Right hindlimb (tissue), 1 donor: ENCODE measurements at places on chromosomes 16 and 17.

DNA sequence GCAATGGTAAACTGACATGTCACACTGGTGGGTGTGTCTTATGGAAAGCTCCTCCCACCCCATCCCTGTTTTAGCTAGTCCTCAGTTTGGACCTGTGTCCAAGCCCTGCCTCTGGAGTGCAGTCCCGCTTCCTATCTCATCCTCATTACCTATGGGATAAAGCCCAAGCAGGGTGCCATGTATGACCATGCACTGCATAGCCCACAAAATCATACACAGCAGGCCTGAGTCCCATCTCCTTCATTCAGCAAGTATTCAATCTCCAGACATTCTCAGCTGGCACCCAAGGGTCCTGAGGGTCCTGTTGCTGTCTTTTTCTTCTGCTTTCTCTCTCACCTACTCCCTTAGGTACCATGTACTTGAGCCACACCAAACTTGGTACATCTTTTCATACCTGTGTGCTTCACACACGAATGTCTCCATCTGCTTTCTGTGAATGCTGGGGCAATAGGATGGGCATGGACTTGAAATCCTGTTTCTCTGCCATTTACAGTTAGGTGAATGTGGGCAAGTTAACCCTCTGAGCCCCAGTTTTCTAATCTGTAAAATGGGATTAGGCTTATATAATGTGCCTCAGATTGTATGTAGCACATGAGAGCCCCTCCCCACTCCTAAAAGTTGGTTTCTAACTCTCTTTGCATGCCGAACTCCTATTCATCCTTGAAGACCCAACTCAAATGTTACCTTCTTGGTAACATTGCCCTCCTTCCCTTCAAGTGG lies 28.5 kb downstream of the TNS4 start:
- no peak for DNase-seq

DNA sequence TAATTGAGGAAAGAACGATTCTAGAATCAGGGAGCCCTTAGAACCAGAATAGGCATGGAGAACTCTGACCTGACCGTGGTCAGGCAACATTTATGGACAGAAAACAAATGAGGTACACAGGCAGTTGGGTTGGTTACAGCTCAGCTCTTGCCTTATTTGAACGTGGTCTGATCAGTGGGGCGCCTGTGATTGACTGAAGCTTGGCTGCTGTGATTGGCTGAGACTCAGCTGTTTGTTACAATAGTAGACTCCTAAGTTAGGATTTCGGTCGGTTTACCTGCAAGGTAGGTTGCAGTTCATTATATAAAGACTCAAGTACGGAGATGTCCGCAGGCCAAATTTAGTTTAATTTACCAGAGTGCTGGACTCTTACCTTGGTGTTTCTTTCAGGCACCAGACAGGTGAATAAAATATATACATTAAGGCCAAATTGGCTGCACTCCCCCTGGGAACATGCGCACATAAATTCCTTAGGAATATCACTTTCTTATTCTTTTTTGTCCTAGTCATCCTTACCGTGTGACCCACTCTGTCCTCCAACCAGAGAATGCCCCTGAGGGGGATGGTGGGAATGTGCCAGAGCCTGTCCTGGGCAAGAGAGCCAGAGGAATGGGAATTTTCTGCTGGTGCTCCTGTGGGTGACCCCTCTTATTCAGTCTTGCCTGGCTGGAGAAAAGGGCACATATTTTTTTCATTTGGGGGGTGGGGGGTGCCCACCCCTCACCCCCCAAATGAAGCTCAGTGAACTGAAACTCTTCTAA lies 7.5 kb upstream of the CSNK2A2 start:
- DNase-seq, result no peak

DNA sequence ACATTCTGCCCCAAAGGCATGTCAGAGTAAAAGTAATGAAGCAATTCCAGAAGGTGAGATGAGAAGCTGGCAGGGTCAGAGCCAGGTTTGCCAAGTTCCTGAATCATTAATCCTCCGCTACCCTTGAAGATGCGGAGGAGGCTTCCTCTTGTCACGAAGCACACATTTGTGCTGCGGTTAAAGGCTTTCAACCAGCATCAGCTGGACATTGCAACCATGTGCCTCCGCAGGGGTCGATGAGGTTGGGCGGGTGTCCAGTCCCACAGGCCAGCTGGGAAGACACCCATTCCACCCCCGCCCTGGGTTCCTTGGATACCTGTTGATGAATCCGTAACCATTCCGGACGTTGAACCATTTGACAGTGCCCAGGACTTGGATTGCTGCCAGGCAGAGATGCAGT lies 1.3 kb downstream of the YBX2 start:
- DNase-seq, result no peak

DNA sequence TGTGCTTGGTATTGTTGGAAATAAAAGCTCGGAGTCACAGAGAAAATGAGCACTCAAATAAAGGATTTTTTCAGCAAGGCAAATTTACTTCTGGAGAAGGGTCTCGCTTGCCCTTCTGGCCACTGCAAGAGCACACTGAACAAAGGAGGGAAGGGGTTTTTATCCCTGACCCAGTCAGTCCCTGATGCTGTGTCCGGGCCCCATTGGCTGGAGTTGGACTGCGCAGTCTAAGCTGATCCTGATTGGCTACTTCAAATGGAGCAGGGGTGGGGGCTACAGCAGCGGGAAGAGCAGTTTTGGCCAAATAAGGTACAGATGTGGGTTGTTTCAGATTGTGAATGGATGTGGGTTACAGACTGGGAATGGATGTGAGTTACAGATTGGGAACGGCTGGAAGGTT lies 4.3 kb upstream of the NLRP1 start:
- DNase-seq, result no peak

DNA sequence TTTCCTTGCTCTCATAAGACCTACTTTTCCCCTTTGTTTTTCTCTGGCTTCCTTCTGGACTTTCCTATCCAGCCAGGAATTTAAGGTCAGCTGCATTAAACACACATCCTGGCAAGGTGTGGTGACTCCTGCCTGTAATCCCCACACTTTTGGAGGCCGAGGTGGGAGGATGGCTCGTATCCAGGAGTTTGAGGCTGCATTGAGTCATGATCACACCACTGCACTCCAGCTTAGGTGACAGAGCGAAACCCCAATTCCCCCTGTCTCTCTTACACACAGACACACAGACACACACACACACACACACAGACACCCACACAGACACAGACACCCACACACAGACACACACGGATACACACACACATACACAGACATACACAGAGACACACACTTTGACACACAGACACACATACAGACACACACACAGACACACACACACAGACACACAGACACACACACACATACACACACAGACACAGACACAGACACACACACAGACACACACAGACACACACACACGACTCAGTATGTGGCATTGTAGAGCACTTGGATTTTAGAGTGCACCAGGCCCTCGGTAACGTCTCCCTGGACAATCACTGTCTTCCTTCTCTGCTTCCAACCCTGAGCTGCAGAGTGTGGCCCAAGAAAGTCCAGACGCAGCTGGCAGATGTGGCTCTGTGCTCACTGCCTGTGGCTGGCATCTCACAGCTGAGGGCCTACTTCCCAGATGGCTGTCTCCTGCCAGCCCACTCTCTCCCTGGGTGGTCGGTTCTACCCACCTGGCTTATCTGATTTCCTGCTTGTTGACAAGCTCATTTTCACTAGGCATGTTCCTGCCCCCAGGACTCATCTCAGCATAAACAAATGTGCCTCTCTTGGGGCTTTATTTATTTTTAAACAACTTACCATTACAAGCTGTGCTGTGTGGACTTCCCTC lies 39.0 kb downstream of the NLRP1 start:
- peak; percentile 45 for DNase-seq

- no peak for DNase-seq
Measured at GRCh38 chr17:36594626-36595401, 3.1 kb downstream of the DHRS11 start.

DNA sequence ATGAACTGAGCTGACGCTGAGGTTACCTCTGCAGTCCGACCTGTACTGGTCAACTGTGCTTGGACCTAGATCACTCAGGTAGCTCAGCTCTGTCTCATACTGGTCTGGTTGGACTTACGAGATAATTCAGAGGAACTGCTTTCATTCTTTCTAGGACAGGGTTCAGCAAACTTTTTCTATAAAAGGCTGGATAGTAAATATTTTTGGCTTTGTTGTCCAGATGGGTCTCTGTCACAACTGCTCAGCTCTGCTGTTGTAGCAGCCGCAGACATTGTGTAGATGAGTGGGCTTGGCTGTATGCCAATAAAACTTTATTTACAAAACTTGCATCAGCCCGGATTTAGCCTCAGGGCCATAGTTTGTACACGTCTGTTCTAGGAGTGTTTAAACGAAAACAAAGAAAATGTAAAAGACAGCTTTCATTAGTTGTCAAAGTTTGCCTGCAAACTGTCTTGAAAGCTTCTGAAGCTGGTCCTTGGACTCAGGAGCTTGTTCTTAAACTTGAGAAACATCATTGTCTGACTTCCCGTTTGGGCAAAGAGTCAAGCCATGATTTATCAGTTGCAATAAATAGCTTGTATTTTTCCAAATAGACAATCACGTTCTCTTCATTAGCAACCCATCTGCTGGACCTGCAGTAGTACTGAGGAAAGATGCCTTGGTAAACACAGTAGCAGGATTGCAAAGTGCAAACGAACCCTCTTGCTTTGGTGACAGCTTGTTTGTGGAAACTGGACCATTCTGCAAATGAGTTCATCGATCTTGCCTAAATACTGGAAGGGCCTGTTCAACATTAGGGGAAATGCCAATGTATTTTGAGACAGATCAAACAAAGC lies 253.4 kb downstream of the SNX29 start:
- no peak for DNase-seq

GRCh38 chr17:1563786-1564613 lies 1.4 kb upstream of the PITPNA start:
- DNase-seq, result no peak

GRCh38 chr17:16352667-16353316 lies 477 bp downstream of the CENPV start:
- DNase-seq, result peak; percentile 57

GRCh38 chr17:46182961-46183360 lies 10.3 kb downstream of the KANSL1 start:
- no peak for DNase-seq

DNA sequence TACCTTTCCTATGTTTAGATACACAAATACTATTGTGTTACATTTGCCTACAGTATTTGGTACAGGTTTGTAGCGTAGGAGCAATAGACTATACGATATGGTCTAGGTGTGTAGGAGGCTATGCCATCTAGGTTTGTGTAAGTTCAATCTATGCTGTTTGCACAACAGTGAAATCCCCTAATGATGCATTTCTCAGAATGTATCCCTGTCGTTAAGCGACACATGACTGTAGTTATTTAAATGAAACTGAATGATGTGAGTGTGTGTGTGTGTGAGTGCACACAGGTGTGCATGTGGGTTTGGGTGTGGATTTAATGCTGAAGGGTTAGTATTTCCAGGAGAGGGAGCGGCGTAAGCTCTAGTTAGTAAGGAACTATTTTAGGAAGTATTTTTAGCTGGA lies 34.6 kb upstream of the SMIM36 start:
- DNase-seq, result no peak

DNA sequence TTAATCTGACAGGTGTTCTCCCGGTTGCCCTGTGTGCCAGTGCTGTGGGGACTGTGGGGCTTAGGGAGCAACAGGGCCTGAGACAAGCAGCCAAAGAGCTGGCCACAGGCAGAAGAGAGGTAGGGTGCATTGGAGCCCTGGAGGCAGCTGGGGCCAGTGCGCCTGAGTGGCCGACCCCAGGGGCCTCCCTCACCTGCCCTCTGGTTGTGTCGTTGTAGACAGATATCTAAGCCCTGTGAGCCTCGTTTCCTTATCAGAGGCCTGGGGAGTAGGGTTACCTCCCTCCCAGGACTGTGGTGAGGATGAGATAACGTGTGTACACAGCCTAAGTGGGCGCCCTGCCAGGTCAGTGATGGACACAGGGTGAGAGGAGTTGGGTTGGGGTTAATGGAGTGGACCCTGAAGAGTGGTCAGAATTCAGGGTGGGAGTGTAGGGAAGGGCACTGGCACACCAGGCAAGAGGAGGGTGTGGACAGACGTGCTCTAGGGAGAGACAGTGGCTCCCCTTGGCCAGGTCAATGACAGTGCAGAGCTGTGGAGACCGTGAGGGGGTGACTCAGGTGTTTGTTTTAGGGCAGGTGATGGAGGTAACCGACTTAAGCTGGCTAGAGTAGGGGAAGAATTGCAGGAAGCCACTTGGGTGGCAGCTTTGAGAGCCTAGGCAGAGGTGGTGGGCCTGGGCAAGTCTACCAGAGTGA lies 3.4 kb downstream of the NARF start:
- no peak for DNase-seq

GRCh38 chr16:73997340-73997711 lies 299.3 kb upstream of the PSMD7 start:
- no peak for DNase-seq

GRCh38 chr16:1291576-1291974 lies 17.9 kb upstream of the UBE2I start:
- no peak for DNase-seq

DNA sequence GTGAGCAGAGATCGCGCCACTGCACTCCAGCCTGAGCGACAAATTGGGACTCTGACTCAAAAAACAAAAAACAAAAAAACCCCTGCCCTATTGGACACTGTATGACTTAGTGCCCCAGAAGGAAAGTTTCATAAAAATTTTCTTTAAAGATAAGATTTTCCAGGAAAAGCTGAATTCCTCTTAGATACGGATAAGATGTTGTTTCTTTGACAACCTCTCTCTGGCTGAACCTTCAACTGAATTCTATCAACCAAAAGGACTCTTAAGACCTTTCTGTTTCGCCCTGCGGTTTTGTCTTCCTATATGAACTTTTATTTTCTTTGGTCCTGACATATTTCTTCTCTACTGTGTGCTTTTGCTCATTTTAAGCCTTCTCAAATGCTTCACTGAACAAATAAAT lies 35.8 kb downstream of the CPPED1 start:
- DNase-seq, result no peak

GRCh38 chr16:59899940-59900339 lies 1165.8 kb upstream of the GOT2 start:
- DNase-seq, result no peak

DNA sequence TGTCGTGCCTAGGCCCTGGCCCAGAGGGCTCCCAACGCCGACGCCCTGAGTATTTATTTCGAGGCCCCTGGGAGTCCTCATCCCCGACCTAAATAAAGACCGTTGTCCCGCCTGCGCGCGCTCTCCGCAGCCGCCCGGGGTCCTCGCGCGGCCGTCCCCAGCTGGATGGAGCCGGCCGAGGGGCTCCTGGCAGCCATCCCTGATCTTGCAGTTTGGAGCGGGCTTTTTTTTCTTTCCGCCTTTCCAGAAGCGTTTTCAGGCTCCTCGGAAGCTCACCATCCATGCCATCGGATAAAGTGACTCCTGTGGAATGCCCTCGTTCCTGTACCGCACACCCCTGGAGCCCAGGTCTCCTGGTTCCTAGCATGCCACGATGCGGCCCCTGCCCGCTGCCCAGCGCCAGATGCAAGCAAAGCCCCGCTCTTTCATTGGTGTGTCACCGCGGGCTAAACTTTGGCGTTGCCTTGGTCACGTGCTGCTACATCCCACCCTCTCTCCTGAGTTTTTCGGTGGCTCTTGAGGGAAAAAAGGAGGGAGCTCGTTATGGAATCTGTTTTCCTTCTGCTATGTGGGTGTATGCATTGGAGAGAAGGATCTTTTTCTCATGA lies 716 bp downstream of the TMEM94 start:
- DNase-seq, result peak; percentile 80

- no peak for DNase-seq
Measured at GRCh38 chr17:30969989-30970830, 629 bp upstream of the RNF135 start.

- peak; percentile 44 for DNase-seq
Measured at GRCh38 chr17:38617074-38617860, 11.5 kb upstream of the SRCIN1 start.
